ENCODE measurements at places on chromosomes 2 and 18.

DNA sequence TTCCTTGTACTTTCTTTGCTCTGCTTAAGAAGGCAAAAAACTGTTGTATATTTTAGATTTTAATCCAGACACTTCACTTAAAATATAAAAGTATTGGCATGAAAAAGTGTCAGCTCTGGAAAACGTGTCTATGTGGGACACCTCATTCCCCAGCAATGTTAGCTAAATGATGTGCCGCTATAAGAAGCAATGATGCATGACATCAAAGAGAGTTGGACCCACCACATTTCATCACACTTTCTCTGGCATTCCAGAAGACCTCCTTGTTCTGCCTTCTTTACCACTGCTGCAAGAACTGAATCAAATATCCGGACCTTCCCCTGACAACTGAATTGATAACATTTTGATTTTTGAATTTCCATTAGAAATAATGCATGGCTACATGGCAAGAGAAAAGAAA, 242.4 kb upstream of the TANK start:
- peak; percentile 12 for DNase-seq

DNA sequence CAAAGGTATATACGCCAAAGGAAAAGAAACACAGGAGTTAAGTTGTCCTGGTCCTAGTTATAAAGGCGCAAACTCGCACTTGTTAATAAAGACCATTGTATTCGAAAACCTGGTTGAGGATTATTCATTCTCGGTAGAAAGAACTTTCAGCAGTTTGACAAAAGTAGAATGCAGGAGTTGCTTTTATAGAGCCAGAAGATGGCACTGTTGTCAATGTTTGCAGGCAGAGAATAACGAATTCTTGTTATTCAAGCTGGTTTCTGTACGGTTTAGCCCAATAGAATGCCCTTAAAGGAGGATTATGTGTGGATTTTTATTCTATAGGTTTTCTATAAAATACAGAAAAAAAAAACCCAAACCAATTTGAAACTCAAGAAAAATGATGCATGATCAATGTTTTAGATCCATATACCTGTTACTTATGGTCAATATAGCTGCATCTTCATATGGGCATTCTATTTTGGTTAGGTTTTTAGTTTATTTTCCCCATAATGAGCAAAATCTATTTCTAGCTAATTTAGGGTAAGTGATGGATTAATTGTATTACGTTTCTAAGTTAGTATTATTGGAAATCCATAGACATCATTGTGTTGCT, 510.3 kb downstream of the PLCL1 start:
- peak; percentile 53 for DNase-seq

DNA sequence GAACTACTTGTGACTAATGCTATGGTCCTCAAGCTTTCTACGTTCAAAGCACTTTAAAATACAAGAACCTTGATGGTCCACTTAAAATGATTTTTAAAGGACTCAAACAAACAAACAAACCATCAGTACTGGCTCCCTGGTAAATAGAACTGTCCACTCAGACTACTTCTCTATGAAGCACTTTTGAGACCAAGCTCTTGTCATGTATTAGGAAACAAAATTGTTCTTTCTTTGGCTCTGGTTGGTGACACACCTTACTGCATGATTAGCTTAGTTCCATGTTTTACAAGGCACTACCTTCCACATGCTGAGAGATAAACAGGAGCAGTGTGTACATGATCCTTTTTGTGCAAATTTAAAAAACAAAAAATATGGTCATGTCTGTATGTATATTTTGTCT, 19.7 kb downstream of the DARS1 start:
- no peak for DNase-seq

- no peak for DNase-seq
Measured at GRCh38 chr2:241120440-241120839, 18.4 kb upstream of the MTERF4 start.

GRCh38 chr18:8623549-8624106, 14.4 kb downstream of the RAB12 start:
- DNase-seq: peak; percentile 28

- no peak for DNase-seq
Measured at GRCh38 chr2:101430156-101430555, 42.9 kb upstream of the CREG2 start.

DNA sequence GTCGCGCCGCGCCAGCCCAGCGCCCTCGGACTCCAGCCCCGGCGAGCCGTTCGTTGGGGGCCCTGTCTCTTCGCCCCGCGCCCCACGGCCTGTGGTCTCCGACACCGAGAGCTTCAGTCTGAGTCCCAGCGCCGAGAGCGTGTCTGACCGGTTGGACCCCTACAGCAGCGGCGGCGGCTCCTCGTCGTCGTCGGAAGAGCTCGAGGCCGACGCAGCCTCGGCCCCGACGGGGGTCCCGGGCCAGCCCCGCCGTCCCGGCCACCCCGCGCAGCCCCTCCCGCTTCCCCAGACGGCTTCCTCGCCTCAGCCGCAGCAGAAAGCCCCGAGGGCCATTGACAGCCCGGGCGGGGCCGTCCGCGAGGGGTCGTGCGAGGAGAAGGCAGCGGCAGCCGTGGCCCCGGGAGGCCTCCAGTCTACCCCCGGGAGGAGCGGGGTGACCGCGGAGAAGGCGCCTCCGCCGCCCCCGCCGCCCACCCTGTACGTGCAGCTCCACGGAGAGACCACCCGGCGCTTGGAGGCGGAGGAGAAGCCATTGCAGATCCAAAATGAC, 1.4 kb downstream of the PHLPP1 start:
- DNase-seq: peak; percentile 46

DNA sequence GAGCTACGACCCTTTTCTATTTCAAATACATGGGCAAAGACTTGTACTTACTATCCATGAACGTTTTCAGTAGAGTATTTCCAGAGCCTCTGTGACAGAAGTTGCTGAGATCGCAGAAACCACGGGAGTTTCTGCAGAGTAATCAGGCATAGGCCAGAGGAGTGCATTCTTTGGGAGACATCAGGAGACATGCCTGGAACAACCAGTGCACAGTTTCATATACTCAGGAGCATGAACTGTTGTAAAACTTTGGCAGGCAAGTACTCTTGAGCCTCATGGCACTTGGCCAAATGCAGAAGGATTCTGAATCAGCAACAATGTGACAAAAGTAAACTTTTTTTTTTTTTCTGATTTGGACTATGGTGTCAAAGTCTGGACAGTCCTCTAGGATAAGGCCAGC, 307.1 kb downstream of the GRB14 start:
- peak; percentile 62 for DNase-seq

- no peak for DNase-seq
Measured at GRCh38 chr18:13145636-13146190, 72.8 kb upstream of the LDLRAD4 start.

DNA sequence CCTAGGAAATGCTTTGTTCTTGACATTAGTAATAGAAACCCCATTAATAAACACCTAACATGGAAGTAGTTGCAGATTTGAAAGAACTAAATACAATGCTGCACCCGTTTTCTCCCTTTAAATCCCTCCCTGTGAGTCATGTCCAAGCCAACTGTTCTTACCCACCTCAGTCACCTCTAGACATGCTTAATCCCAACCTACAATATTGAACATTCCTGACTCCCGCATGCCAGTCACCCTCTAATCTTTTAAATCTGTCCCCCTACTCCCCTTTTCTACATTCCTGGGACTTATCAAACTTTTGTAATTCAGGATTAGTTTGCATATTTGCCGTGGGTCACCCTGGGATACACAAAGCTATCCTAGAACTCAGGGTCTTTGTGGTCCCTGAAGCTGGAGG, 374.6 kb downstream of the IRS1 start:
- DNase-seq: peak; percentile 46

- no peak for DNase-seq
Measured at GRCh38 chr2:226464380-226464779, 335.2 kb downstream of the IRS1 start.

GRCh38 chr18:38611036-38611964, 1045.7 kb upstream of the CELF4 start:
- no peak for DNase-seq

GRCh38 chr2:241153616-241154015, 3.3 kb downstream of the PPP1R7 start:
- DNase-seq: peak; percentile 41

- no peak for DNase-seq
Measured at GRCh38 chr2:206474099-206474498, 30.8 kb downstream of the ADAM23 start.

- DNase-seq: no peak
Measured at GRCh38 chr2:234071664-234072063, 21.2 kb downstream of the SPP2 start.

GRCh38 chr2:136327162-136327852, 209.4 kb upstream of the CXCR4 start:
- peak; percentile 38 for DNase-seq

GRCh38 chr18:49728542-49728941, 84.8 kb downstream of the ACAA2 start:
- DNase-seq: peak; percentile 76

DNA sequence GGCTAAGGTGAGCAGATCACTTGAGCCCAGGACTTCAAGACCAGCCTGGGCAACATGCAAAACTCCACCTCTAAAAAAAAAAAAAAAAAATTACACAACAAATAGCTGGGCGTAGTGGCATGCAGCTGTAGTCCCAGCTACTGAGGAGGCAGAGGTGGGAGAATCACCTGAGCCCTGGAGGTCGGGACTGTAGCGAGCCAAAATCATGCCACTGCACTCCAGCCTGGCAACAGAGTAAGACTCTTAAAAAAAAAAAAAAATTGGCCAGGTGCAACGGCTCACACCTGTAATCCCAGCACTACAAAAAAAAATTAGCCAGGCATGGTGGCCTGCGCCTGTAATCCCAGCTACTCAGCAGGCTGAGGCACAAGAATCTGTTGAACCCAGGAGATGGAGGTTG, 7.3 kb downstream of the STARD7 start:
- DNase-seq: no peak

GRCh38 chr2:172639823-172640222, 83.9 kb downstream of the PDK1 start:
- peak; percentile 91 for DNase-seq

DNA sequence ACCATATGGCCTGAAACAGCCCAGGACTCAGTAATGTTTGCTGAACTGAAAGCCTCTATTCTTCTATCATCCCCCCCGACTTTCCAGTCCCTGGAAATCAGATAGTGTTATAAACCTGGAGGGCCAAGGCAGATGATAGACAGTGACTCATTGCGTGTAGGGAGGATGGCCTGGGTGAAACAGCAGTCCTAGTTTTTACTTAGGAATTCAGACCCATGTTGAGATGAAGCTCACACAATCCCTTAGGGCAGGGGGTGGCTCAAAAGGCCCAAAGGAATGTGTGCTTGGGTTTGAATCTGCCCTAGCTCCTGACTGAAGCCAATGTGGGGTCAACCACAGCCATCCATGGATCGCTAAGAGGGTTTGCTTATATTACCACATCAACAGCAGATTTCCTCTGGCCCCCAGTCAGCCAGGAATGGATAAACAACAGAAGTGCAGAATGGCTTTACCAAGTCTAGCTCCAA, 43.9 kb upstream of the STPG4 start:
- peak; percentile 100 for DNase-seq

DNA sequence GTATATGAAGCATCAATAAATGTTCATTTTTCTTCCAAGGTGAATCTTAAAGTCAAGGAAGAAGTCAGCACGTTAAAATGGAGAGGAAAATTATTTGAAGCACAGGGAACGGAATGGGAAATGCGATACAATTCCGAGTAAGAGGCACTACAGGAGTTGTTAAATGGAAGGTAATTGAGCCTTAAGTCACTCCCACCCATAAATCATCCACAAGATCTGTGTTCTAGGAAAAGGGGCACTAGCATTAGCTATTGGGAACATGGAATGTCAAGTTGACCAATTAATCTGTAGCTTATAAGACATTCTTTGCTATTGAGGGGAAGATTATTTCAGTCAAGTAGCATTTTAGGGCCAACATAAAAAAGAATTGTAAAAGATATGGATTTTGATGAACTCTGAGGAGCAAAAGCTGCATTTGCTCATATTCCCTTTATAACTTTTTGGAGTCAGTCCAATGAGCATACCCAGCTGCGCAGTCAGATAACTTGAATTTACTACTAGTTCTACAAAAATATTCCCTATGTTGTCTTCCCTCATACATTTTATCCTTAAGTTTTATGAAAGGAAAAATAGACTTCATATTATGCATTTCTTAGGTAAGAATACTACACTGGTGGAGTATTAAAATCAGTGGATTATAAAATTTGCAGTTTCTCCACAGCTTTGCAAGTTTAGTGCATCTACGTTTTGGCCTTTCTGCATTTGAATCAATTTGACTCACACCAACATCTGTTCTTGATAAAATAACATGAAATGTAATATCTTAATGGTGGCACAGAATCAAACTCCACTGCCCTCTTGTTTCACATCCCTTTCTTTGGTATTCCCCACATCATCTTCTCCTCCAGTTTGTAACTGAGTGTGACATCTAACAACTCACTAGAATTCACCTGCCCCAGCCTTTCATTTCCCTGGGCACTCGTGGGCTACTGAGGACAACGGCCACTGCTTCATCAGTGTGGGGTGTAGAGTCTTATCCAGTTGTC, 95.6 kb downstream of the SP3 start:
- no peak for DNase-seq

DNA sequence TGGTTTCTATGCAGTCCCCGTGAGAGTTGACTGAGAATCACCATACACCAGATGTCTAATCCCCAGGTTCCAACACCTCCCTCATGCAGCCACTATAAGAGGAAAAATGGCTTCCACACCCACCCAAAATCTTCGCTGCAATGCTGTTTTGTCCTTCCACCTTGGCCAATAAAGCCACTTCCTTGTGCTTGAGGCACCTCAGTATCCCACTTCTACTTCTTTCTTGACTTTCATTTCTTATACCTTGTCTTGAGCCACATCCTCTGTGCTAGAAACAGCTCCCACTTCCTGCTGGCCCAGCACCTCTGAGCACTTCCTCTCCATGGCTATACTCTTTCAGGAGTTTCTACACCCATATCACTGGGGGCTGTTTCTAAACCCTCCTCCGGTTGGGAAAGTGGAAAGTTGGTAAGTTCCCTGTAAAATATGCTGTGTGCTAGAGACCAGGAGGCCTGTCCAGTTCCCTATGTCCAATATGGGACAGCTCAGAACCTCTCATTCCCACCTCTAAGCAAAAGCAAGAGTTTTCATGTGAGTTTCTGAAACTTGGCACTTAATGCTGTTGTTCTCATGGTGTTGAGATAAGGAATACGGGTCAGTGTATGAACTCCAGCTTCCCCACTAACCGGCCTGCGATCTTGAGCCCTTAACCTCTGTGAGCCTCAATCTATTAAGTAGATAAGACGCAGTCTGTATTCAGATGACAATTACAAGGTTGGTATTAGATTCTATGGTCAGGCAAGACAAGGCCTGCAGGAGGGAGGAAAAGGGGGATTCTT, 209.1 kb upstream of the ID2 start:
- no peak for DNase-seq

DNA sequence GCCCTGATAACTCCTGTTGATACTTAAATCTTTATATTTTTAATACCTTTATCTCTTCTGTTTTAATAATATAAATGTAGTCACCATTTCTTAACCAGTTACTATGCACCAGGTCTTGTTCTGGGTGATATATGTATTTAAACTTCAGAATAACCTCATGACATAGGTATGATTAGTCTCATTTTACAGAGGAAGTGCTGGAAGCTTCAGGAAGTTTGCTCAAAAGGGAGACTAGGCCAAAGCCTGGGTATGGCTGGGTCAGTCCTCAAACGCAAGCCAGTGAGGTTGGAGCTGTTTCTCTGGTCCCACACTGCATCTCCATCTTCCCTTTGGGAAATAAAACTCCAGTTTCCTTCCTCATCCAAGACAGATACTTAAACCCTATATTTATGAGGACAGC, 204.7 kb upstream of the TANK start:
- DNase-seq: no peak

- no peak for DNase-seq
Measured at GRCh38 chr2:205333351-205333750, 348.9 kb upstream of the NRP2 start.

GRCh38 chr2:162177301-162177700, 25.3 kb upstream of the GCG start:
- DNase-seq: no peak
